DMS53 (cell line): ENCODE measurements at places on chromosomes 5 and 9.

DNA sequence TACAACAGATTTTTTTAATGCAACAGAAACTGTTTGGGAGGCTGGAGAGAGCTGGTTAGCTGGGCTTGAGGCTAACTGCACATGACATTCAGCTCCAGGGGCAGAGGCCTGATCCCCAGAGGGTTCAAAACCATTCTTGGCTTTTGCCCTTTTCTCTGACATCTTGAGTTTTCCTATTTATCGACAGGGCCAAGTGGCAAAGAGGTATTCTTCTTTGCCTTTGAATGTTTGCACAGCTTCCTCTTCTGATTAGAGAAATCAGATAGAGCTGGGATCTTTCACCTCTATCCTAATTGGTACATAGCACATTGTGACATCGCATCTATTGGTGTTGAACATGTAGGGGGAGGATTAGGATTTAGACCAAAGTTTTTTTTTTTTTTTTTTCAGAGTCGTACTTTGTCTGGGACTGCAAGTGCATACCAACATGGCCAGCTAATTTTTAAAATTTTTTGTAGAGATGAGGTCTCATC, 143.7 kb downstream of the ACTBL2 start:
- no peak for DNase-seq

GRCh38 chr9:77454663-77455062, 193.5 kb downstream of the GNA14 start:
- DNase-seq, result no peak

DNA sequence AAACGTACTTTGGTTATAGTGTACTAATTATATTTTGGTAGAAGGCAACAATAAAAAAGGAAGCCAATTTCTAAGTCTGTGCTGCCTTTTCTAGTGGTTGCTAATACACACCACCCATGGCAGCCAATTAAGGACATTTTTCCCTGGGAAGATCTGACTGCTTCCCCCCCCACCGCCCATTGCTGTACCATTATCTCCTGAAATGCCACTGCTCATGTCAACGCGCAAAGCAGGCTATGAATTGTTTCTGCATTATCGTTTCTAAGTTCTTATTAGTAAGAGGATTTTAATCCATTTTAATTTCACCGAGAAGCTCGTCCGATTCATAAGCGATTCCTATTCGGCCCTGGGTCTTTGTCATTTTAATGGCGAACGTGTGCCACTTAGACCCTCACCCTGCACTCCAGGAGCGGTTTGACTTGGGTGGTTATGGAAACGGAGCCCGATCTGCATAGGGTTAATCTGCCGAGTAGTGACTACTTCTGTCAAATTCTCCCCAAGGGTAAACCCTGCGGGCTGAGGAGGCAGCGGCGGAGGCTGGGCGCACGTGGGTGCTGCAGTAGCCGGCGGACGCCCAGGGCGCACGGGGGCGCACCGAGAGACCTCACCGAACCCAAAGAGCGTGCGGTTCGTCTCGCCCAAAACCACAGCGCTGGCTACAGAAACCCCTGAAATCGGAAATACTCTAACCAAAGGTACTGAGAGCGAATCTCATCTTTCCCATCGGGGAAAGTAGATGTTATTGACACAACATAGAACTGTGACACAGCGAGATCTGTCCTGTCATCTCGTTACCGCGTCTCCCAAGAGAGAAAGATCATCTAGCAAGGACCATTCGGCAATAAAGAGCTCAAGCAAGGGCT, 55.8 kb upstream of the SHC3 start:
- no peak for DNase-seq

- no peak for DNase-seq
These were observed 264.8 kb downstream of the DOCK8 start for GRCh38 chr9:479304-479970.

GRCh38 chr9:77455312-77455927, 192.7 kb downstream of the GNA14 start:
- DNase-seq, result peak; percentile 51

DNA sequence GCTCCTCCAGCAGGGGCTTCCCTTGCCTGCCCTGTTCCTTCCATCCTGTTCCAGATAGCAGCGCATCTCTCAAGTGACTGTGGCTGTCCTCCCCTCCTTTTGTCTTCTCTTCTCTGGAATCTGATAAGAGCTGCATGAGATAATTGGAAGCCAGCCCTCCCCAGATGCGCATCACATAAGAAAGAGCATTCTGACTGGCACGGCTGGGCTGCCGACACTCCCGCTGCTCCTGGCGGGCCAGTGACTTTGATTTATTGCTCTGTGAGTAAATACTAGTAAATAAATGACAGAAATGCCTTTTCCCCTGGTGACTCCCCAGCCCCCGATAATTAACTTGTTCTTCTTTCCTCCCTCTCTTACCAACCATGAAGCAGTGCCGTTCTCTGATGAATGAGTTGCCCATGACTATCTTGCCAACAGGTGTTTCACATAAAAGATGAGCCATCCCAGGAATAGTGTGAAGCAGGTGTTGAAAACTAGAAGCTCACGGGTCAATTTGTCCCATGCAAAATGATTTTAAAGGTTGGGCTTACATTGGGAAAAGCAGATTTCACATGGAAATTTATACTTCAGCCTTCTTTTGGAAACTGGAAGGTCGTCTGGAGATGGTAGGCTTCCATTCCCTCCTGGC, 212.3 kb downstream of the ERCC6L2 start:
- peak; percentile 45 for DNase-seq

DNA sequence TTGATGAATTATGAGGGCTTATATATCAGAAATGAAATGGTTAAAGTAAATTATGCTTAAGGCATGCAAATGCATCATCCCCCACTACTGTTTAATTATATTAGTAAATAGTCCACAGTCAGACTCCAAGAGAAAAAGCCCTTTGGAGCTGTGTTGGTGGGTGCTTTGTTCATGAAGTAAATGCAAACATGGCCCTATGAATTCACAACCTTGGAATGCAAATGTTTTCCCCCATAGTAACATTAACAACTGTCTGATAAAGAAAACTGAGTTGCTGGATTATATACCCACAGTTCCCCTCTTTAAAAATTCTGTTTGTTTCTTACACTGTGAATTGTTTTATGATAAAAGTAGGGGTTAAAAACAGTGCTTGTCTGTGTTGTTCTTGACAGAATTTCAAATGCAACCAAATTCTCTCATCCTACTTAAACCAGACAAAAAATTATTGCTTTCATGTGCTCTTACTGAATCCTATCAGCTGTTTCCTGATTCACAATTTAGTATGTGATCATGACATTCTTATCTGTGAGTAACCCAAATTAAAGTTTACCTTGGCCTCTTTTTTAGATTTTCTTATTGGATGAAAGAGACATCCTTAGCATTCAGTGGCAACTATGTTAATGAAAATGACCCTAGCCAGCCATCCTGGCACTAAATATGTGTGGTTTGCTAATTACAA, 48.5 kb upstream of the SNCAIP start:
- DNase-seq, result no peak

DNA sequence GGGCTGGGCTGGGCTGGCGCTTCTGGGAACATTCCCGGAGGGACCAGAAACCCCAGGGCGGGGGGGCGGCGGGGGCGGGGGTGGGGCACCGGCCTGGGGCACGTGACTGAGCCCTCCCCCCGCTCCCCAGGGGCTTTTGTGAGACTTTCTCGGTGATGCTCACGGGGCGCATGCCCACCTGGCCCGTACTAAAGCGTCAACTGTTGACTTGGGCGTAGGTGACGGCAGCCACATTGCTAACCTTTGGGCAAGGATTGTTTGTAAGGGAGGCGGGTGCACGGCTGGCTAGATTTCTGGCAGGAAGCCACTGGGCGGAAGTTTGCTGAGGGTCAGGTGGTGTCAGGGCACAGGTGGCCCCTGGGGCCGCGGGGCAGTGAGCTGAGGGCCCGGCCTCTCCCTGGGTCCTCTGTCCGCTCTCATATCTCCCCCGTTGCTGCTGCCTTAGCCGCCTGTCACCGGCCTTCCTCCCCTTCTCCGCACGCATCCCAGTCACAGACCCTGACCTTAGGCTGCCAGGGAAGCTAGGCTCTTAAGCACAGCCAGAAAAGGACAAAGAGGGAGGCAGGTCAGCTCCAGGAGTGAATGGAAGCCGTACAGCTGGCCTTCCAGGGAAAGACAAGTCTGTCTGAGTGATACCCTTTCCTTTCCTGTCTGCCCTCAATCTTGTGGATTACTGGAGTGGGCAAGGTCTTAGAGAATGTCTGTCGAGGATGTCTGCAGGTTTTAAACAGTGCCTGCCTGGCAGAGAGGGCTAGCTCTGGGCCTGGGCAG, 812 bp downstream of the CACFD1 start:
- peak; percentile 96 for DNase-seq
